GM10248 (cell line): ENCODE measurements at places on chromosomes 7 and 10.

- DNase-seq = no peak
Observed at GRCh38 chr7:105650382-105650970, 69.2 kb upstream of the EFCAB10 start.

- DNase-seq = no peak
Observed at GRCh38 chr10:22589851-22590514, 124.4 kb downstream of the PIP4K2A start.

DNA sequence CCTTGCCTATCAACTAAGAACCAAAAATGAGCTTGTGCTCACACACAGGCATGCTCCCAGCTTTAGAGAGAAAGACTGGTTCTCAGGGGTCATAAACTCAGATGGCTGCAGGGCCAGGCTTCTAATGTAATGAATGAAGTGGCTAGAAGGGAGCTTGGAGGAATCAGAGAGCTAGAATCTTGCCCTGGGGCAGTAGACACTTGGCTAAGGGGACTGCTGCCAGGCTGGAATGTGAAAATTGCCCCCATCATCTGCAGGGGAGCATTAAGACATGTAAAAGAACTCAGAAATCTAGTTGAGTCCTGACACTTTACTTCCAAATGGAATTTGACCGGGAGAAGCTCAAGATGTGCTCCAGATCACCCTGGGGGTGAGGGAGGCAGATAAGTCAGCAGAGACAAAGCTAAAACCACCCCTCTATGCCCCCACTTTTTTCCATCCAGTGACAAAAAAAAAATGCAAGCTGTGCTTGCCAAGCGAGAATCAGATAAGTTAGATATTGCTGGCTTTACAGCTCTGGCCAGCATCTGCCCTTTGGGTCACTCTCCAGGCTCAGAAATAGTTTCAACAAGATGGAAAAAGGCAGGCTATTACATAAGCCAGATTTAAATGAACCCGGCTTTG is 2.3 kb upstream of the SLC16A9 start:
- no peak for DNase-seq

- DNase-seq = no peak
Observed at GRCh38 chr7:148921189-148921588, 37.1 kb upstream of the EZH2 start.

GRCh38 chr10:1293157-1293556 is 237.0 kb downstream of the WDR37 start:
- DNase-seq = no peak
